Bronchial smooth muscle cell (primary cell): ENCODE measurements at places on chromosomes 1 and 21. TPM values are rescaled to one million over a fixed set of nuclear protein-coding genes. Genes with fewer than 3 reads are reported as not detected.

Gene ATP6V1G3
- total RNA-seq, result not detected in 2 replicates

Gene TMEM82
- total RNA-seq, result not detected in 2 replicates

Gene ZNF695
- 1.1 and 1.3 TPM in 2 replicates for total RNA-seq

Gene EEIG2
- 20.7 and 26.6 TPM in 2 replicates for total RNA-seq

Gene MATN1
- 0.17 TPM in 1 of 2 replicates, not detected in the other for total RNA-seq

Gene SLC26A9
- not detected in 2 replicates for total RNA-seq

Gene SLC22A15
- 2.7 and 3.0 TPM in 2 replicates for total RNA-seq

Gene DDR2
- total RNA-seq, result 158 and 224 TPM in 2 replicates

Gene PLA2G2A
- not detected in 2 replicates for total RNA-seq

Gene NENF
- 53.0 and 81.7 TPM in 2 replicates for total RNA-seq

Gene DCST1
- not detected in 2 replicates for total RNA-seq

Gene CASQ1
- total RNA-seq, result not detected in 2 replicates
